ENCODE measurements at places on chromosomes 3 and 15.

DNA sequence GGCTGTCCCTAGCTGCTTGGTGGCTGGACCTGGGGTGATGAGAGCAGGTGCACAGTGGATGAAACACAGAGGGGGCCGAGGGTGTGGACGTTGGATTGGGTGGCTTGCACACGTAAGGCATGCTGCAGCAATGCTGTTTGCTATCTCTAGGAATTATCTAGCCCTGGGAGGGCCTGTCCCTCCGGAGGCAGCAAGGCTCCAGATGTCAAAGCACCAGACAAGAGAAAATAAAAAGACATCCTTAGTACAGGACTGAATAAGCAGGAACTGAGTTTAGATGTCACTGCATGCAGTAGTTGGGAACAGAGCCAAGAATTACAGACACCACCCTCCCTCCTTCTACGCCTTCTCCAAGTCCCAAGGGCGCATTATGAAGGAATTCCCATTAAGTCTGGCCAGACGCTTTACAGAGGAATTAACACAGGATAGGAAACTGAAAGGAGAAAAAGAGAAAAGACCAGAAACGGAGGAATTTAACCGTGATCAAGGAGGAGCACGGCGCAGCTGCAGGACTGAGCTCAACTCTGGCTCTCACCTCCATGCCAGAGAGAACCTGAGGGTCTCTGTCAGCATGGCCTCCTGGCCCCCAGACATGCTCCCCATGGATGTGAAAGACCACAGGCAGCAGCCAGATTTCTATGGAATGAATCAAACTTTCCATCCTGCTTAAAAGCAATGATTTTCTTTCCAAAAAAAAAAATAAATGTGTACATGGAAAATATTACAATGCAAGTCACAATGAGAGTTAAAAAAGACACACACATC lies 13.8 kb downstream of the ATP10A start:
- DNase-seq = peak; percentile 85

GRCh38 chr3:143601723-143602484 lies 246.4 kb downstream of the SLC9A9 start:
- DNase-seq = no peak

DNA sequence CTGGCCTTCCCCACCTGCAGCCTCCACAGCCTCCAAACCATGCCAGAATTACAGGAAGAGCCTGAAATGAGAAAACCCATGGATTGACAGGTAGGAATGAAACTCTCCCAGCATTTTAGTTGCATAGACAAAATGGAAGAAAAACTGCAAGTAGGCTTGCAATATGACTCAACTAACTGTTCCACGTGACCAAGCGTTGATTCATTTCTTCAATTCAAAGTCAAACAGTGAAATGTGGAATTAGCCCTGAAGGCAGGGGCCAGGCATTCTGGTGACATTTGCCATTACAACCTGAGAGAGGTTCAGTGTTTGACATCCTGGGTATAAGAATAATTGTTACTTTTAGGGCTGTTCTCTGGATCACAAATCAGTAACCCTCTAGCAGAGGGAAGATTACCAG lies 676.5 kb upstream of the CFAP20DC start:
- no peak for DNase-seq

- no peak for DNase-seq
Measured at GRCh38 chr3:194205675-194206133, 69.8 kb downstream of the HES1 start.

GRCh38 chr3:114318295-114318694 lies 24.5 kb downstream of the TIGIT start:
- DNase-seq = no peak

- no peak for DNase-seq
Measured at GRCh38 chr3:119494597-119494996, 3.8 kb upstream of the TIMMDC1 start.

GRCh38 chr3:124360563-124360962 lies 368.6 kb upstream of the ROPN1 start:
- no peak for DNase-seq

DNA sequence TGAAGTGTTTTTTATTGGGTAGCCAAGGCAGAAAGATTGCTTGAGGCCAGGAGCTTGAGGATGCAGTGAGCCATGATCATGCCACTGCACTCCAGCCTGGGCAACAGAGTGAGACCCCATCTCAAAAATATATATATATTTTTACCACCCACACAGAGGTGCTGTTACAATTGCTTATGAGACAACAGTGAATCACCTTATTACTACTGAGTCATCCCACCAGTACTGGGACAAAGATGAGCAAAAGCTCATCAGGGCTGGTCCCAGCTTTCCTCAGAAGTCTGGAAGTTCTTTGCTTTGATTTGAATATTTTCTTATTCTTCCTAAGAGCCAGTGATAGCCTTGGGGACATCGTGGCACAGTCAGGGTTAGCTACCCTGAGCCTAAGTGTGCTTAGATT lies 207.7 kb downstream of the SOX2 start:
- DNase-seq = no peak

- DNase-seq = peak; percentile 19
Measured at GRCh38 chr15:89888214-89888804, 5.5 kb downstream of the AP3S2 start.

- DNase-seq = no peak
Measured at GRCh38 chr3:71005702-71006321, 577.7 kb downstream of the FOXP1 start.

DNA sequence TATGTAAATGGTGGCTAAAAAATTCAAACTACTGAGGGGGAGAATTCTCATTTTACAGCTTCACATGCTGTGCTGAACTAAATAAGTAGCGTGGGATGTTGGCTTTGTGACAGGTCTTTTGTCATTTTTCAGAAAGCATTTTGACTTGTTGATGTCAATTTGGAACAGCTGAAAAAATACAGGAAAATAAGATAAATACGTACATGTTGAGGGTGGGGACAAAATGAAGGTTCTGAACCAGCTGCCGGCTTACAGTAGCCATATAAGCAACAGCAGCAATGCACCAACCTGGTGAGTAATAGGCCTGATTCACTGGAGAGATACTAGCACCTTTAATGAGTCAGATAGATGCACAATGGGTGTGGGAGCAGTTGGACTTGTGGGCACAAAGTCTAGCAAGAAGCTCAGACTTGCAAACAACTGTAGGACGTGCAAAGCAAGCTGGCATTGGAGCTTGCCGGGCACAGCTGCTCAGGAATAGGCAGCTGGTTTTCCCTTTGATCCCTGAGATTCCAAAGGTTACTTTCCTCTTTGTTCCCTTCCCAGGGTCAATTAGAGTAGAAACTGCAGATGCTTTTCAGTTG lies 12.9 kb downstream of the B3GNT5 start:
- DNase-seq = no peak

DNA sequence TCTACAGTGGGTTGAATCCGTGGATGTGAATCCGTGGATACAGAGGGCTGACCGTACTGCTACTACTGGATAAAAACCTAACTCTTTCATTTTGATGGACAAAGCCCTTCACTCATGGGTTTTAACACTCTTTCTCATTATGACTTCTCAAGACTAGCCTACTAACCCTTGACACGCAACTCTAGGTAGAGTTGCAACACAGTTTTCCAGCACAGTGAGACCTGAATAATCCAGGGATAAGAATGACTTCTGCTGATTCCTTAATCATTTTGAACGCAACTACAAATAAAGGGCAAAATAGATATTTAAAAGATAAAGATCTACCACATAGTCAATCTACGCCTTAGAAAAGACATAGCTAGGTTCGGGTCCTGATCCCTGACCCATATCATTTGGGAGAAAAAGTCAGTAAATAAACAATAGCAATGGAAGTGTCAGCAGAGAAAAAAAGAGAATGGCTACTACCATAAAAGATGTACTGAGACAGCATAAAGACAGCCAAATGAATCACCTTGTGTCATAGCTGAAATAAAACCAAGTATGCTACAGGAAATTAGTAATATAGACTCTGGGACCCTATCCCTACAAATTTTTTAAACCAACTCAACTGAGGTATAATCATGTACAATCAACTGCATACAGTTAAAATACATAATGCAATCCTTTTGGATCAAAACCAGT lies 87.6 kb downstream of the DPH6 start:
- DNase-seq = no peak

GRCh38 chr3:48561045-48561736 lies 2.4 kb downstream of the UCN2 start:
- no peak for DNase-seq

- DNase-seq = no peak
Measured at GRCh38 chr3:51621091-51621892, 49.8 kb upstream of the TEX264 start.

DNA sequence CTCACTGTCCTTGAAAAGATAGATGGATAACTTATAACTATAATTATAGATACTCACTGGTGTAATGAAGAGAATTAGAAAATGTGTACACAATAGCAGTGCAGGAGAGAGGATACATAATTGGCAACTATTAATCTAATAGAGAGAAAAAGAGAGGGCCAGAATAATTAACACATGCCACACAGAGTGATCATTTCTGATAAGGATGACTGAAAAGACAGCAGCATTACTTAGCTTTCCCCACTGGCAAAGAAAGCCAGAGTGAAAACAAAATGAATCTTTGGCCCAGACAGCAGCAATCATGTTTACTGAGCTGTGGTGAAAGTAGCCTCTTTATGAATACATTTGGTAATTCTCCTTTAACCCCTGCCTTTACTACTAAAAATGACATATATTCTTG lies 493.3 kb upstream of the ROBO1 start:
- DNase-seq = no peak

GRCh38 chr3:185713015-185713414 lies 111.8 kb downstream of the IGF2BP2 start:
- no peak for DNase-seq

DNA sequence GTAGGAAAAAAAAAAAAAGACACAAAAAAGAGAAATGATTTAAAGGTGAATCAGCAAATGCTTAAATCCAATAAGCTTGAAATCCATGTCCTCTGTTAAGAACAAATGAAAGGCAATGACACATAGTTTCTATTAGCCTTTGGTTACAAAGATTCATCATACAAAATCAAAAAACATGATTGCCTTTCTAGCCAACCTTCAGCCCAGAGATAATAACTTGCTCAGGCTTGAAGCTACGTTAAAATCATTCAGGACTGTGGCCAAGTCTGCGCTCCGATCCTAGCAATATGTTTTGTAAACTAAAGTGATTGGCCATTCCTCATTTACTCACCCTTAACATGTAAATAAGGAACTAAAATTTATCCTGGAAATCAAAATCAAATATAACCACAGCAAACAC lies 556.7 kb downstream of the FGF12 start:
- no peak for DNase-seq

GRCh38 chr3:172175254-172175599 lies 135.8 kb downstream of the FNDC3B start:
- no peak for DNase-seq

- no peak for DNase-seq
Measured at GRCh38 chr3:54345847-54346375, 223.6 kb downstream of the CACNA2D3 start.

- no peak for DNase-seq
Measured at GRCh38 chr15:69557020-69557706, 104.5 kb downstream of the RPLP1 start.

GRCh38 chr3:152328841-152329240 lies 60.1 kb downstream of the MBNL1 start:
- DNase-seq = no peak

DNA sequence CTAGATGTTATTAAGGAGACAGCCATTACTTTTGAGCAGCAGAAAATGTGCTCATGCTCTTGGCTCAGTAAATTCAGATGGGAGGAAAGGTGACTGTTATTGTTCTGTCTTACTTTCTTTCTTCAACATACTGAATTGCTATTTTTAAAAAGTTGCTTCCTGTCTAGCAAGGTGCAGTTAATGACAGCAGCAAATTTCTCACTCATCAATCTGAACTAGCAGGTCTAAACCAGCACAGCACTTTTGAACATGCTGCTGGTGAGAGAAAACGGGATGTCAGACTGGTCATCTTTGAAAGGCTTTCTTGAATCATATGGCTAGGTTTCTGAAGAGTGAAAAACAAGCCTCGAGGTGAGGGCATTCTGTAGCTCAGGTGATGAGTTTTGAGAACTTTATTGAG lies 384.7 kb downstream of the MFSD1 start:
- no peak for DNase-seq

DNA sequence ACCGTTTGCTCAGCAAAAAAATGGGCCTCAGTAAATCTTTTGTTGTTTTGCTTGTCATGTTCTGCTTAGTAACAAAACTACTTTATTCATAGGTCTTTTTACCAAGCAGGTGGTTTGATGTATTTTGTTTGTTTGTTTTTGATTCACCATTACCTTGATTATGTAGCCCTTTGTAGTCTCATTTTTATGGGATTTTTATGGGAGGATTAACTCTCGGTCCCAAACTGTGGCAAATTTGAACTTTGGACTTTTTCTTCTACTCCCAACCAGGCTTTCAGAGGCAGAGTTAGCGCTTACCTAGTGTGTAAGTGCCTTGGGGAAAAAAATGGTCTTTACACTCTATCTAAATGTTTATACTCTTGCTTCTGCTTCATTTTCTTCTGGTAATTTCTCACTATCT lies 276.7 kb upstream of the POU1F1 start:
- no peak for DNase-seq

DNA sequence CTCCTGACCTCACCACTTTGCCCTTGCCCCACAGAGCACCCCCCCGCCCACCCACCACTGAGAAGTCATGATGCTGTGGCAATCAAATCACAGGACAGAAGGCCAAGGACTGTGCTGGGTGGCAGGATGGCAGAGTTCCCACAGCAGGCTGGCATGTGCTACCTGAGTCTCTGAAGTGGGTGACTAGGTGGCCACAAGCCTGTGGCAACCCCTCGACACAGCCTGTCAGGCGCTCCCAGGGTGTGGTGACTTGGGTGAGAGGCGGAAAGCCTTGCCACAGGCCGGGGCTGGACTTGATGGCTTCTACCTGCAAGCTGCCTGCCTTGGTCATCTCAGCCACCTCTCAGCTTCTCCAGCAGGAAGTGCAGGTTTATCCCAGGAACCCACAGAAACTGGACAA lies 15.6 kb upstream of the DUSP7 start:
- no peak for DNase-seq

DNA sequence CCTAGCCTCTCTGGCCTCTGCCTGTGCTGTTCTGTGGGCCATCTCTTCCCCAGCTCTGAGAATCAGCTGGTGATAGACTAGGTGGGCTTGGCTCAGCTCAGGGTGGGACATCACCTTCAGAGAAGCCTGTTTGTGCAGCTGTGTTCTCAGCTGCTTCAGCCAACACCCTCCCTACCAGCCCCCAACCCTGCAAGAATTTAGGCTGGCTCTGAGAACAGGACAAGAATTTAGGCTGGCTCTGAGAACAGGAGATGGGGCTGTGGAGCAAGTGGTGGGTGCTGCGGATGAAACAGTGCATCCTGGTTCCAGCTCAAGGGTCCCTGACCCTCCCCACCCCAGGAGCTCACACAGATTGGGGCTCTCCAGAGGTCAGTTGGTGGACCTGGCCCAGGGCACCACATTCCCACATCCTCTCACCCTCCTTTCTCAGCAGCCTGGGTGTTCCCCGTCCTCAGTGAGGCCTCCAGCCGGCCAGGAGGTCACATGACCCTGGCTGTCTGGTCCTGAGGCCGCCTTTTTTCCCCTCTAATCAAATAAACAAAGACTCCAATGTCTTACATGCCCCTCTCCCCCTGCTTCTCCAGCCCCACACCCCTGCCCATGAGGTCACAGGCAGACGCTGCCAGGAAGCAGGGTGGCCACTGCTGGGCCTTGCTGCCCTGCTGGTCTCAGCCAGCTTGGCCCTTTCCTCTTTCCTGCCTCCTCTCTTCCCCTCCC lies 14.9 kb downstream of the PLEKHO2 start:
- no peak for DNase-seq
